ENCODE measurements at places on chromosomes 5 and 9.

DNA sequence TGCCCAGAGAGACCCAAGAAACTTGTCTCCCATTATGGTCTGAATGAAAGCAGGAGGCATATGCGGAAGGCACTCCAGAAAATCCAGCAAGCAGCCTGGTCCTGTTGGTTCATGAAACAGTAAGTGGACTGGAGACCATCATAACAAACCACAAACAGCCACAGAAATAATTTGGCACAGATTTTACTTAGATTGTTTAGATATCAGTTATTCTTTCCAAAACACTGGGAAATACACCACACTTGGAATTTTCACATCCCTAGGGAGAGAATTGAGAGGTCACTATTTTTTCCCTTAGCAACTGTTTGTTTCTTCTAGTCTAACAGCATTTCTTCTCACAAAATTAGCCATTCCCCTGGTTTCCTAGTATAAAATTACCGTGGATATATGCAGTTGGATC lies 300.8 kb downstream of the OSTF1 start:
- no peak for DNase-seq

DNA sequence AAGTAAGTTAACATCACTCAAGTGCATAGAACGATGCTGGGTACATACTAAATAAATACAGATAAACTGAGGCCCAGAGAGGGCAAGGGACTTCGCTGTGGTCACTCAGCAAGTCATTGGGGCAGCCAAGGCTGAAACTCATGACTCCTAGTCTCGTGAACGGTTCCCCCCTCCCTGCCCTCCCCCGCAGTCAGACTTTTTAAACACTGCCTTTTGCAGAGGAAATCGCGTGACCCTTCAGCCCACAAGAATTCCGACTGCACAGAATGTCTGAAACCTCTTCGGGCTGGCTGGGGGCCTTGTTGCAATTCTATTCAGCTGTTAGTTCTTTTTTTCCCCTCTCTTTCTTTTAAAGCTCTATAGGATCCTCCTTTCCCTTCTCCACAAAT lies 28.1 kb downstream of the NEK6 start:
- peak; percentile 31 for DNase-seq

DNA sequence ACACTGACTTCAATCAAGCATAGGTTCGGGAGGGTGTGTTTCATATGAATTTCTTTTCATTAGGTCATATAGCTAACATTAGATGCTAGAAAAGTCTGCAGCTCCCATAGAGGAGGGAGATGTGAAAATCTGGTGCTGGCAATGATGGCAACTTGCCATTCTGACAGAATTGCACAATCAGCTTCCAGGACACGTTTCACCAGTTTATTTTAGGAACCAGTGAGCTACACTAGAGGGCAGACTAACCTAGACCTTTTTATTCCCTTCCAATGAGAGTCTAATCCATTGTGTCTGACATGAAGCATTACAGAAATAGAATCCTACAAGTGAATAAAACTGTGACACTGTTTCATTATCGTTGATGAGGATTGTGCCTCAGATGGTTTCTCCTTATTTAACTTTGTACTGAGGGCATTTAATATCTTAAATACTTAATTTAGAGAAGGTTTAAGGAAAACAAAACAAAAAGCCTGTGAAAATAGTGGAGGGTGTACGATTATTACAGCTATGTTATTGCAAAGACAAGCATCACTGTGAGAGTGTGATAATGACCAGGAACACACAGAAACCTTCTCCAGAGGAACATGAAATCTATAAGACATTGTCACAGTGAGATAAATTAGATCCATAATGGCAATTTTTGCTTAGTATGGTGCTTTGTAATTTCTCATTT lies 363.3 kb upstream of the RPS23 start:
- DNase-seq = no peak

- no peak for DNase-seq
These were observed 67.6 kb downstream of the MEIKIN start for GRCh38 chr5:131877873-131878272.

GRCh38 chr5:110377943-110378342 lies 348.5 kb downstream of the TMEM232 start:
- DNase-seq = no peak

DNA sequence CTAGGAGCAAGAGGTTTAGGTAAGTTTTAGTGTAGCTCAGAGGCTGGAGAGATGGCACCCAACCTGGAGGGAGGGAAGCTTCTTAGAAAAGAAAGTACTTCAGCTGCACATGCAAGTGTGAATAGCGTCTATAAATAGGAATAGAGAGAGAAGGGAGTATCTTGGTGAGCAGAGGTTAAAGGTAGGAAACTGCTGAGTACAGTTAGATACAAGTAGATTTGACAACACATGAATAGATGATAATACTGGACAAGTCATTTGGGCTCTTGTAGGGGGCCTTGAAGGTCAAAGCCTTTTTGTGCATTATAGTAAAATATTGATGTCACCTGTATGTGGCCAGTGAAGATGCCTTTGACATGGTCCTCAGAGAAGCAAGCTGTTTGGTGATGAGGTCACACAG lies 34.2 kb downstream of the ANP32B start:
- no peak for DNase-seq

DNA sequence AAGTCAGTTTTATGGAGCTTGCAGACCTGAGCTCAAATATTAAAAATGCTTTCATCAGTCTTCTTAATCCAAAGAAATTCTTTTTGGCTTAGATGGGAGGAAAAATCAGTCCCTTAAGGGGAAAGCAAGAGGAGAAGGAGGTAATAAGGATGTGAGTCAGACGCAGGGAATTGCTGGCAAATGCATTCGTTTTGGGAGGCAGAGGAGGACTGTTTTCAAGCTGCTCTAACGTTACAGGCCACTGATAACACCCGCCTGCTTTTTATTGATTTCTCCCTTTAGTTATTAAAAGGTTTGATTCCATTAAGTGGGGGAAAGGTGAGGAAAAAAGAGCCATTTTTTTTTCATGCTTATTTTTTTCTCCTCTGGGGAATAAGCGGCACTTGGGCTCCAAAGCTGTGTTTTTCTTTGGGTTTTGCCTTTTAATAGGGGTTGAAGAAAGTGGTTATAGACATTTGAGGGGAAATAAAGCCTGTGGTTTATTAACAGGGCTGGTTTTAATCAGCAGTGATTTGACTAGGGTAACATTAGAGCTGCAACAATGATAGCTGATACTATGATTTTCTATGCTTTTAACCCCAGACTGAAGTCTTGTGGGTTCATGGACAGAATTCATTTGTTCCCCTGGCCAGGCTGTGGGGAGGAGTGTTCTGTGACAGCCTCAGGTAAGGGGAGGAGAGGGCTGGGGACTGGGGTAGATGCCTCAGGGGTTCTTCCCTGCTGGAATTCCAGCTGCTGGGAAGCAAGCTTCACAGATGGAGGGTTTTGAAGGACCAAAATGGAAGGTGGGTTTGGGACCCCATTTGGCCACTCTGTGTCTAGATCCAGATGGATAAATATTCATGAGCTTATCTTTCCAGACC lies 225.2 kb downstream of the GAS1 start:
- DNase-seq = no peak

DNA sequence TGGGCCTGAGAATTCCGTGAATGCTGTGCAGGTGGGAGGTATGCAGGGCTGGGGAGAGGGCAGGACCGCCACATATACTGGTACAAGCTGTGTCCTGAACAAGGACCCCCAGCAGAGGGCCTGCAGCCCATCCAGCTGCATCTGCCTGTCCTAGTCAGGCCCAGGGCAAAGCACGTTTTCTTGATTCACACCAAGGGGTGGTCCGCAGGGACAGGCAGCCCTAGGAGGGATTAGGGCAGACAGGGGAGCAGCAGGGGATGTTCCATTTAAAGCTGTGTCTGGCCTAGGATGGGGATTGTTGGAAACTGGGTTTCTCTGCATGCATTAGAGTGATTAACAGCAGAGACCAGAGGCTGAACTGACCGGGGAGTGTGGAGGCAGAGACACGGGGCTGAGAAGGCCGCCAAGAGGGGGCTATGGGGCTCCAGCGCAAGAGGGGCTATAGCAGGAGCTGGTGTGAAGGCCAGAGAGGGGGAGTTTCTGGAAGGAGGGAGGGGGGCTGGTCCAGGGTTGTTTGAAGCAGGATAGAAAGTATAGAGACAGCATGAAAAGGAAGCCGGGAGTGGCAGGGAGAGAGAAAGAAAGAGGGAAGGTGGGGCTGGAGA lies 2.7 kb downstream of the GRM6 start:
- no peak for DNase-seq

Data from stimulated activated CD4-positive, alpha-beta T cell treated with anti-CD3 and anti-CD28 coated beads, Interleukin-12 subunit alpha, Interleukin-12 subunit beta, amount 100 ng/mL, for 48 hours (primary cell).